ENCODE measurements at places on chromosomes 7 and 10.

DNA sequence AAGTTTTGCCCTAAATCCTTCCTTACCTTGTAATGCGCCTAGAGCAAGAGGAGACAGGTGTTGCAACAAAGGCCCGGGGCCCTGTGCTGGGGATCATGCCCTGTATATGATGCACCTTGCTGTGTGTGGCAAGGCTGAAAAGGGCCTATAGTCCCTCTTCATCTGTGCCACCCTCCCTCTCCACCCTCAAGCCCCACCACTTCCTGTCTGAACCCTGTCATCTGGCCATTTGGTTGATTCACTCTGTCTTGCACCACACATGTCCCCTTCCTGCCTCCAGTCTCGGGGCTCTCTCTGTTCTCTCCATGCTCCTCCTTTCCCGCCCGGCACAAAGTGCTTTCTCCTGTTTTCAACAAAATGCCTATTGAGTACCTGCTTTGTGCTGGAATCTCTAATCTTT is 11.5 kb upstream of the MALSU1 start:
- no peak for DNase-seq

- no peak for DNase-seq
Observed at GRCh38 chr10:107806026-107806425, 641.5 kb upstream of the SORCS1 start.

DNA sequence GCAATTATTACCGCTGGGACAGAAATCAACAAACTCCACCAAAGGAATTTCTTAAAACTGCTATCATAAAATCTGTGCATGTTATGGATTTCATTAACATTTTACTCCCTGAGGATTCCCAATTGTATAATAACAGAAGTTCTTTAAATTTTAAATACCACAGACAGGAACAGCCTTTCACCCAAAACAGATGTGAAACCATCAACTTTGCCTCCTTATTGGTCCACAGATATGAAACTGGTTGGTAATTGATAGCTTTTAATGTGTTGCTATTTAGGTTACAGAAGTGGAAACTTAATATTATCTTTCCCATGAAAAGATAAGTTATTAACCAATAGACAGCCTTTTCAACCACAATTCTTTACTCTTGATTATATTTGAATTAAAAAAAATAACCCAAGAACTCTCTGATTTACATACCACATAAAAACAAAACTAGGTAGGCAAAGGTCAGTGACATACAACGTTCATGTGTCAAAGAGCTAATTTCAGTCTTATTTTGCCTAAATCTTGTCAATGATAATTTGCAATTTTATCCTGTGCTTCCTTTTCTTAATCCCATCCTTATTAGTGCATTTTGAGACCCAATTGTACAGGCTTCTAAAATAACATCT is 90.0 kb downstream of the NRP1 start:
- no peak for DNase-seq

GRCh38 chr10:74460812-74461211 is 309.8 kb downstream of the ADK start:
- DNase-seq: no peak

DNA sequence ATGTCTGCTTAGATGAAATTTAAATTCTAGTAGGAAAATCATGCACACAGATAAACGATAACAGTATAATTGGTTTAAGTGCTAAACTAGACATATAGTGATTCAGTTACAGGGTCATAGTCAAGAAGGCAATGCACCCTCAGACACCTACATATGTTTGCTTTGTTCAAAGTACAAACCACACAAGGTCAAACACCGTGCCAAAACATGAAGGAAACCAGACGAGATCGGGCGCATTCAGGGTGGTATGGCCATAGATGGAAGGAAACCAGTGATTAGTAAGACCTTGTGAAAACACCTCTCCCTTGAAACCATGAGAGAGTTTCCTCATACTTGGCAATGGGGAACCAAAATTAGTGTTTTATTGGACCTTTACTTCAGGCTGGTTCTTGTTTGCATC is 906.9 kb downstream of the PCDH15 start:
- DNase-seq: no peak
